ENCODE measurements at places on chromosomes 11 and 22.

- DNase-seq = no peak
These were observed 1.2 kb downstream of the CSRP3 start for GRCh38 chr11:19200410-19201201.

- no peak for DNase-seq
These were observed 1145.6 kb upstream of the TENM4 start for GRCh38 chr11:80586464-80586863.

DNA sequence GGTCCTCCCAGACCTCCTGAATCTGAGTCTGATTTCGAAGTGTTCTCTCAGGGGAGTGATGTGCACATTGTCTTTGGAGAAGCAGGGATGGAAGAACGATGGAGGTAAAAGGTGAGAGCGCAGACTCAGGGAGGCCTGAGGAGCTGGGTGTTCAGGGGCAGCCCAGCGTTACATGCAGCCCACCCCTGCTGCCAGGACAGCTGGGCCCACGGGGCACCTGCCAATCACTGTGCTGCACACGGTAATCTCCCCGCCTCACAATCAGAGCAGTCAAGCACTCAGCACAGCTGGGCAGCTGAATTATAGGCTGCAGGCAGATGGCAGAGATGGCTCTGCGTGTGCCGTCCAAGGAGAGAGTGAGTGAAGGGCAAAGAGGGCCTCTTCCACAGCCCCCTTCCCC is 17.9 kb upstream of the HTR3A start:
- no peak for DNase-seq

DNA sequence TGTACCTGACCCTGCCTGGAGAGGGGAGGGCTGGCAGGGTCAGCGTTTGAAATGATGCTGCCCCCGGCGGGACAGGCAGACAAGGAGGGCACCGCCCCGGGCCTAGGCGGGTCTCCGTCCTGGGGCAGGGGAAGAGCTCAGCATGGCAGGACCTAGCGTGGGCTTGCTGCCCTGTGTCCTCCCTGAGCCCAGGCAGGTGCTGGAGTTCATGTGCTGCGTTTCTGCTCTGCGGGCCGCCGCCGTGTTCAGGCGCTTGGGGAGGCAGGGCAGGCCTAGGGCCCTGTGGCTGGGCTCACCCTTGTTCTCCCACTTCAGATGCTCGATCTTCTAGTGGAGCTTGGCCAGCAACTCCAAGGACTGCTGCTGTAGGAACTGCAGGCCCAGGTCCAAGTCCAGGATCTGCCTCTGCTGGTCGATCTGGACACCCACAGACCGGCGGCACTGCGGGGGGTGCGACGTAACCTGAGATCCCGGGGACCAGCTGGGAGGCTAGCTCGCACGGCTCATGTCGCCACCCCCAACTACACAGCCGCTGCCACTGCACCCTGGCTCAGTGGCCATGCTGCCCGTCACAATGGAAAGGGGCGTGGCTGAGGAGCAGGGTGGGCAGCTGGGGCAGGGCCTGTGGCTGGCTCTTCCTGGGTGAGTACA is 84.4 kb downstream of the MED15 start:
- DNase-seq = no peak

GRCh38 chr11:72742513-72743320 is 9.5 kb downstream of the ARAP1 start:
- no peak for DNase-seq

DNA sequence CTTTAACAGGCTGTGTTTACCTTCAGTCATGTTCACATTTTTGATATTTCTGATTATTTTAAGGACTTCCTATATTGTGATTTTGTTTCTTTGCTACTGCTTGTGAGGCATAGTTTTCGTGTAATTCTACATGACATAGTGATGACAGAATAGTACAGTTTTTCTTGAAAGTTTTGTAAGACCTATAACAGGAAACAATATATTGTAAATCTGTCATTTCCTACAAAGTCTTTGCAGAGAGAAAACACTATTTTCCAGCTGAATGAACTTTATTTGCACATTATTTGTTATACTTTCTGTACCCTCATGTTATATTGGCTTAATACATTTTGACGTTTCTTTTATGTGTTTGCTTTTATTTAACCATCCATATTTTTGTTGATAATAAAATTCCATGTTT is 191.1 kb downstream of the TMEM135 start:
- no peak for DNase-seq

- DNase-seq = no peak
These were observed 33.9 kb downstream of the TSPAN4 start for GRCh38 chr11:876545-876944.

- DNase-seq = no peak
These were observed 7.4 kb downstream of the UPB1 start for GRCh38 chr22:24502541-24502940.

DNA sequence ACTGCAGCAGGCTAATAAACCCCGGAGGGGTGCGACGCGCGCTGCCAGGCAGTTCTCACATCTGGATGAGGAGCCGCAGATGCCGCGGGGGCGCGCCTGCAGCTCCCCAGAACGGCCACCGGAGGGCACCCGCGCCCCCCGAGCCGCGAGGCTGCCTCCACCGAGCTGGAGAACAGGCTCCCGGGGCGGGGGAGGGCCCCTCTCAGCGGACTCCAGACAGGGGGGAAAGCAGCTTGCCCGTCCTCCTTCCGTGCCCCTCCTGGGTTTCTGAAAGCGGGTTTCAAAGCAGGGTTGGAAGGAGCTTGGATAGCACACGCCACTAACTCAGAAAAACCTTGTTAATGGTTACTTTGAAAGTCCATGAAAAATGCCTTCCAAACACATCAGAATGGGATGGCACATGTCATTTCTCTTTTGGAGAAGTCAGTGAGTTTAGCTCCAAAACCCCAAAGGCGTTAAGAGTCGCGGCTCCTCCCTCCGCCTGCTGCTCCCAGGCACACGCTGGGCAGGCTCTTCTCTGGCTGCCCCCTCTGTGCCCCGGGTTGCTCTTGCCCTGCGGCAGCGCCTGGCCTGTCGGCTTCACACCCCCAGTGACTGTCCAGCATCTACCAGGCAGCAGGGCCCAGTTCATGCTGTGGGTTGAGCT is 317.8 kb downstream of the NTM start:
- peak; percentile 83 for DNase-seq

DNA sequence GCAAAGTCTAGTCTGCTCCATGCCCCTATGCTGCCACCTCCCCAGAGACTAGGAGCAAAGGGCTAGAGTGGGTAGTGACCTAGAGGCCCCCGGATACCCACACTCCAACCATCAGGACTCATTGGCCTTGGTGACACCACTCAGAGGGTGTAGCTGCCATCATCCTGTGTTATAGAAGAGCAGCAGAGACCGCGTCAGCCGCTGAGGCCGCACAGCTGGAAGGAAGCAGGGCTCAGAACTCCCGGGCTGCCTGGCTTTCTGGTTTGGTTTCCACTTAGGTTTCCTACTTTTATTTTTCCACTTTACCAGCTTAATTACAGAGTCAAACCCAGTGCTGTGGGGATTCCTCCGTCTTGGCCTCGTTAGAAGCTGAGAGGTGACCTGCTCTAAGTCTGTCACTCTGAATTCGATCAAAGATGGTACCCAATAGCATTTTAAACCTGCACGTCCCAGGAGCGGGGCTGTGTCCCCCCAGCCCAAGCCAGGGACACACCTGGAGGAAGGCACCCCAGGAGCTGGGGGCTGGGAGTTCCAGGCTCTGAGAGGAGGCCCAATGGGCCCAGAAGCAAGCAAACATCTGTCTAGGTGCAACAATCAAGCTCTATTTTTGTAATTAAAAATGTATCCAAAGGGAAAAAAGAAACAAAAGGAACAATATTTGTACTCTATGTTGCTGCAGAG is 2.1 kb upstream of the CDKN1C start:
- no peak for DNase-seq

DNA sequence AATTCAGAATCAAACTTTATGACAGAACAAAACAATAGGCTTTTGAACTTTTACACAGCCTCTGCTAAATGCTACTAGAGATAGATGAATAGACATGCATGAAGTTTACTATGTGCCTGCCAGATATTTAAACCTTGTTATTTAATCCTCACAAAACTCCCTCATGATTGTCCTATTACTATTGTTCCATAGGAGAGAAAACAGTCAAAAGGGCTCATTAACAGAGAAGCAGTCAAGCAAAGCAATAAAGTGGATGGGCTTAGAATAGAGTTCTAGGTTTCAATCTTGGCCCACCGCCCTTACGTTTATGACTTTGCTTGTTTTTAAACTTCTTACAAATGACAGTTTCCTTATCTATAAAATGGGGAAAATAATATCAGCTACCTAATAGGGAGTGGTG is 12.9 kb downstream of the CWC15 start:
- DNase-seq = no peak

DNA sequence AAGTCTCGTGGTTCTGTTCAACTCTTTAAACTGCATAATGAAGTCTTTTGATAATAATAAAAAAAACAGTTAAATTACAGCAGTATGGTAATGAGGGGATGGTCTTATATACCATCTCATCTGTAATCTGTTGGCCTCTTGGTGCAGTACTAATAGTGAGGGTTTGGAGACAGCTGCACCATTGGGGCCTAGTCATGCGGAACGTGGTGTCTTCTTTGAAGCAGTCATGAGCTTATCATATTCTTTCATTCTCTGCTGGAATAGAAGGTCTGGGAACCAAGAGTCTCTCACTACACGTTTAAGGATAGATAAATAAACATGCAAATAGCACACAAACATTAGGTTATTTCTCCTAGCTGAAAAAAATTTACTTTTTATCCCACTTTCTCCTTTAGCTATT is 40.9 kb upstream of the OR9Q1 start:
- no peak for DNase-seq

DNA sequence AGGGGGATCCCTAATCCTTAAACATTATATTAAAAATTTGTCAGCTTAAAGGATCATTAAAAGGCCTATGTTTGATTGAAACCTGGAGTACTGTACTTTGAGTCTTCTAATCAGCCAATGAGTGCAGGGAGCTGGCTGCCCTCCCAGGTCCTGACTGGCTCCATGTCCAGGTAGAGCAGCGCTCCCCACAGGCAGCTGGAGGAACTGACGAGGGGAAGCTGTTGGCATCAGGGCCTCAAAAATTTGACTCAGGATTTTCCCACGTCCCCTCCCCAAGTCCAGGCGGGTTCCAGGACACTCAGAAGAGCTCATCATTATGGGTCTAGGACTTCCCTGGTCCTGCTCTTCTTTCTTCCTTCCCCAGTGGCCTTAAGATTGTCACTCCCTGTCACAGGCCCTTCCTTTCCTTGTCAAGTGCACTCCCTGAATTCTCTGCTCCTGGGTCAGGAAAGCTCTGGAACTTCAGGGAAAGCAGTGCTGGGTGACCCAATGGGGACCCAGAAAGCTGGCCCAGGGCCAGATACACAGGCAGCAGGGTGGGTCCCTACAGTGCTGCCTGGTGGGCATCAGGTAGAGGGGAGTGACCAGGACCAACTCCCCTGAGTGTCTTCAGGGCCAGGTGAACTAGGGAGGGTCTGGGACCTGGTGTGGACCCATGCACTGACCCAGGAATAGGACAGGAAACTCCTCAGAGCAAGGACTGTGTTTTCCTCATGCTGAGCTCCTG is 65.5 kb downstream of the GGTLC2 start:
- no peak for DNase-seq

GRCh38 chr11:88353835-88354496 is 16.4 kb upstream of the CTSC start:
- DNase-seq = no peak

GRCh38 chr22:19143967-19144400 is 467 bp downstream of the ESS2 start:
- DNase-seq = peak; percentile 40

- DNase-seq = peak; percentile 68
These were observed 31.0 kb downstream of the MCM5 start for GRCh38 chr22:35430897-35431322.

GRCh38 chr22:43995798-43996169 is 28.3 kb upstream of the PARVB start:
- DNase-seq = no peak

- DNase-seq = no peak
These were observed 750 bp upstream of the NAT10 start for GRCh38 chr11:34104680-34105078.

DNA sequence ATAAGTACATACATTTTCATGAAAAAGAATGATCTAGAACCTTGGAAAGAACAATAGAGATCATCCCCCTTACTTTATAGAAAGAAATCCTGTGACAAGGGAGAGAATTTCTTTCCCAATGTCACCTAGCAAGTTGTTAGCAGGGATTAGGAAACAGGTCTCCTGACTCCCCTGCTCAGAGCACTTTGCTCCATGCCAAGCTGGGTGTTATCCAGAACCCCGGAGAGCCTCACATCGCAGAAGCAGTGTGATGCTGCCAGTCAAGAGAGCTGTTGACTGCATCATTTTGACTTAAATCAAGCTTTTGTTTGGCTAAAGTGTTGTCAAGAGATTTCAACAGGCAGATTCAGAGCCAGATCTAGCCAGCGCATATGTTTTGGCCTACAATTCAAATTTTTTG is 3.6 kb upstream of the RRAS2 start:
- DNase-seq = no peak

DNA sequence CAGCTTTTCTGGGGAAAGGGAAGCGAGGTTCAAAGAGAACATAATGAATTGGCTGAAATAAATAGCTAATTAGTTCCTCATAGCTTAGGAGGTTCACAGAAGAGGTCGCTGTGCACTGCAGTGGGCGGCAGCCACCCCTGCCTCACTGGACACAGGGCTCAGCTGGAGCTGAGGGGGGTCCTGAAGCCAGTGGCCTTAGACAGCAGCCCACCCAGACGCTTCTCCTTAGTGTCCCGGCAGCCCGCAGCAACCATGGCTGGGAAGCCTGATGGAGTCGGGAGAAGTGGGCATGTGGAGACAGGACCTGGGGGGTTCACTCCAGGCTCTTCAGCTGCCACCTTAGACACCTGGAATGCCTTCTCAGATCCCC is 75.4 kb downstream of the TRIM29 start:
- DNase-seq = no peak

DNA sequence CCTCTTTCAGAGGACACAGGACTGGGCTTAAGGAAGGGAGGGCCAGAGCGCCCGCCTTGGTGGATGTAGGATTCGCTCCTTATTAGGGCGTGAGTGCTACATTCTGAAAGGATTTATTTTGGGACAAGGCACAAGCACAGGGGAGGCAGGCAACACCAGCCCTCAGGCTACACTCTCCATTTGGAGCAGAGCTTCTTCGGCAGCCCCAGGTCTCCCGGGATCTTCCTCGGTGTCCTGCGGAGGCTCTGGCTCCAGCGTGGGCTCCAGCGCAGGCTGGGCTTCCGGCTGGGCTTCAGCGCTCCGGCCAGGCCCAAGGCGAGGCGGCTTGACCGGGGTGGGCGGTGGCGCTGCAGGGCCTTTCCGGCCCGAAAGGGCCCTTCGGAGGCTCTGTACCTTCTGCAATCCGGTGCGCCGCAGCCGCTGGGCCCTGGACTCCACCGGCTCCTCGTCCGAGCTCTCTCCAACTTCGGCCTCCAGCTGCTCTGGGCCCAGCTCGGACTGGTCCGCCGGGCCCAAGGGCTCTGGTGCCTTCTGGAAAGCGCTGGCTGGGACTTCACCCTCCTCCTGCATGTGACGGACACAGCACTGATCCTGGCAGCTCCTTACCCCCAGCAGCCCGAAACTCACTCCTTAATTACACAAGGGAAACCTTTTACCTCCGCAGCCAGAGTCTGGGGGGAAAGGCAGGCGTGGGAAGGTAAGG is 1.1 kb downstream of the CAVIN3 start:
- no peak for DNase-seq

- no peak for DNase-seq
These were observed 91.9 kb upstream of the SOX6 start for GRCh38 chr11:16448123-16448717.
